Brain microvascular endothelial cell (primary cell): ENCODE measurements at places on chromosomes 5 and 9.
A peak's percentile ranks its signal among the peaks of the same experiment; 100 is the strongest.

DNA sequence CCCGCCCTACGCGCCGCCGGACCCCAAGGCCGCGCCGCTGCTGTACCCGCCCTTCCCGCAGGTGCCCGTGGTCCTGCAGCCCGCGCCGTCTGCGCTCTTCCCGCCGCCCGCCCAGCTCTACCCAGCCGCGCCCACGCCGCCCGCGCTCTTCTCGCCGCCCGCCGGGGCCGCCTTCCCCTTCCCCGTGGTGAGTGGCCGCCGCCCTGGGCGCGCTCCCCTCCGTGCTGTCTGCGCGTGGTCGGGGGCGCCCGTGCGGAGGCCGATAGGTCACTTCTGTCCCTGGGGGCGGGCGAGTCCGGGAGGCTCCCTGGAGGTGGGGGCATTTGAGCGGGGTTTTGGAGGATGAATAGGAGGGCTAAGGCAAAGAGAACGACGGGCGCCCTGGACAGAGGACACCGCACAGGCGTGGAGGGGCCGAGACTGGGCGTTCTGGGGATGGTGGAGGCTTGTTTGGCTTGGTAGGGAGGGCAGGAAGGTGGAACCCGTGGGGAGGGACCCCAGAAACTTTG lies 9.6 kb downstream of the PRRT1B start:
- DNase-seq, result no peak

DNA sequence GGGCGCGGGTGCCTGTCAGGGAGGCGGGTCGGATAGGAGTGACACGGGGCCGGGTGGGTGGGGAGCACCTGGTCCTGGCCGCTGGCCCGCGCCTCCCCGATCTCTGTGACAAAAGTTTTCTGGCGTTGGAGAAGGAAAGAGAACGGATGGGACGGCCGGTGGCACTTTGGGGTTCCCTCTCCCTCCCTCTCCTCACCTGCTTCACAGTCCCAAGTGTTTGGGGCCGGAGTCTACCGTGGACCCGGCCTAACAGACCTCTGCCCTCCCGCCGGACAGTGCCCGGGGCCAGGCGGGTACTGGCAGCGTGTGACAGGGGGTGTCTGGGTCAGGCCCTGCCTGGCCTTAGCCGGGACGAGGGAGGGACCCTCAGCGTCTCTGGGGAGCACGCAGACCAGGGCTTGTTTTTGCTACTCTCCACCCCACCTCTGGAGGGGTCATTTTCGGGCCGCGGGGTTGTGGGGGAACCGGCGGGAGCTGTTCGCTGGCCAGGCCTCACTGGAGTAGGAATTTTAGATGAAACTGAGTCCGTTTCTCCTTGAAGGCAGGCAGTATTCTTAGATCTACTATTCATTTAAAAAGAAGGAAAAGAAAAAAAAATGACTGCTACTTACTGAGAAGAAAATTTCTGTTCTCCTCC lies 1.7 kb downstream of the PRDM6 start:
- no peak for DNase-seq

DNA sequence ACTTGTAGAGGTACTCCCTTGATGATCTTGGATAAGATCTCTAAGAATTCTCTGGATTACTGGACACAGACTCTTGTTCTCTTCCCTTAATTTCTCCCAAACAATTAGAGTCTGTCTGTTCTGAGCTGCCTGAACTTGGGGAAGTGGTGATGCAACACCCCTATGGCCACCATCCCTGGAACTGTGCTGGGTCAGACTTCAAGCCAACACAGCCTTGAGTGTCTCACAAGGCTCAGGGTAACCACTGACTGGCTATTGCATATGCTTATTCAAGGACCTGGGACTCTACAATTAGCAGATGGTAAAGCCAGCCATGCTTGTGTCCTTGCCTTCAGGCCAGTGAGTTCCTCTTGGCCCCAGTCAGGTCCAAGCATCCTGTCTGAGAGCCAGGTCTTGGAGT lies 504.5 kb downstream of the MAN2A1 start:
- DNase-seq, result no peak

GRCh38 chr9:112913326-112913725 lies 22.6 kb upstream of the SLC46A2 start:
- DNase-seq, result no peak

DNA sequence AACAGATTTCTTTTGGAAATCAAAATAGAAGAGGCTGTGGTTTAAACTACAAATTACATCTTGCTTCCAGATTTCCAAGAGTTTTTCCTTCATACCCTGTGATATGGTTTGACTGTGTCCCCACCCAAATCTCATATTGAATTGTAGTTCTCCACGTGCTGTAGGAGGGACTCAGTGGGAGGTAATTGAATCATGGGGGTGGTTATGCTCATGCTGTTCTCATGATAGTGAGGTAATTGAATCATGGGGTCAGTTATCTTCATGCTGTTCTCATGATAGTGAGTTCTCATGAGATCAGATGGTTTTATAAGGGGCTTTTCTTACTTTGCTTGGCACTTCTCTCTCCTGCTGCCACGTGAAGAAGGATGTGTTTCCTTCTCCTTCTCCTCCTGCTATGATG lies 687.0 kb upstream of the ZNF608 start:
- no peak for DNase-seq

DNA sequence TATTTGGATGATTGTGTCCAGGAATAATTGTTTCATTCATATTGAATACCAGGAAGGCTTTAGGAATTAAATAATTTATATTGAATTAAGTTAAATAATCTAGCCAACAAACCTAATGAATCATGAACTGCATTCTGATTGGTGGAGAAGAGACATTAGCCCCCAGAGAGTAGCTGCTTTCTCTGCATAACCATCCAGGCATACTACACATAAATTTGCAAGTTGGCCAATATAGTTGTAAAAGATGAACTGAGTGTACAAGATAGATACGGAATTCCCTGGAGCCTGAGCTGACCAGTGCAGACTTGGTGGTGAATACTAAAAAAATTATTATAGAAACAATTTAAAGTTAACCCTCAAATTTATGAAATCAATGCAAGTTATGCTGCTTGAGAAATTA lies 311.8 kb upstream of the KIF2A start:
- no peak for DNase-seq

GRCh38 chr5:133664422-133664821 lies 52.1 kb upstream of the FSTL4 start:
- peak; percentile 1 for DNase-seq

DNA sequence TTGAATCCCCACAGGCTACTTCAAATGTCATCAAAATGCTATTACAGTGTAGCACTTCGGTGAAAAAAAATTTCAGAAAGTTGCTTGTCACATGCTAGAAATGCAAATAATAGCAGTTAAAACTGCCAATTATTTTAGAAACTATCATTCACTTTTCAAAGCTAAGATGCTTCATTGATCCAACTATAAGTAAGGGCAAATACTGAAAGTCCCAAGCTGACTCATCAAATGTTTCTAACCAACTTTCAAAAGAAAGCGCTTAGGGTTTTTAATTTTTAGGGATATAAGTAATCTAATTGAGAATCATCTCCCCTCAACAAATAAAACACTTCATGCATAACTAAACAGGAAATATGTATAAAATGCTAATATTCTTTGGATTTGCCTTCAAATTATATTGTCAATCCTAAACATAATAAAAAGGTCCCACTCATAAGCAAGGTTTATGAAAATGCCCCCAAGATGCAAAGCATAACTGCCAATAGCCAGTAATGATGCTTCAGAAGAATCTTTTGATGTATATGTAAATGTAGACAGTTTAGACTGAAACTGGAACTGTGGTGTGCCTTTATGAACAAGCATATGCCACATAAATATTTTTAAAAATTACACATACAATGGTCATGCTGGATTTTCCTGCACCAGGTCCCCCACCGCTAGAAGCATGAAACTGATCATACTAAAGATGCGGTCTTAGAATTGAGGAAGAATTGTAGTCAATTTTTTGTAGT lies 12.2 kb downstream of the ACTL7A start:
- DNase-seq, result no peak
